Psoas muscle (tissue), 8 donors: ENCODE measurements at places on chromosomes 5 and 9. TPM values are rescaled to one million over a fixed set of nuclear protein-coding genes. Genes with fewer than 3 reads are reported as not detected.

KIF4B gene
- 0.01 TPM for polyA plus RNA-seq

DNA sequence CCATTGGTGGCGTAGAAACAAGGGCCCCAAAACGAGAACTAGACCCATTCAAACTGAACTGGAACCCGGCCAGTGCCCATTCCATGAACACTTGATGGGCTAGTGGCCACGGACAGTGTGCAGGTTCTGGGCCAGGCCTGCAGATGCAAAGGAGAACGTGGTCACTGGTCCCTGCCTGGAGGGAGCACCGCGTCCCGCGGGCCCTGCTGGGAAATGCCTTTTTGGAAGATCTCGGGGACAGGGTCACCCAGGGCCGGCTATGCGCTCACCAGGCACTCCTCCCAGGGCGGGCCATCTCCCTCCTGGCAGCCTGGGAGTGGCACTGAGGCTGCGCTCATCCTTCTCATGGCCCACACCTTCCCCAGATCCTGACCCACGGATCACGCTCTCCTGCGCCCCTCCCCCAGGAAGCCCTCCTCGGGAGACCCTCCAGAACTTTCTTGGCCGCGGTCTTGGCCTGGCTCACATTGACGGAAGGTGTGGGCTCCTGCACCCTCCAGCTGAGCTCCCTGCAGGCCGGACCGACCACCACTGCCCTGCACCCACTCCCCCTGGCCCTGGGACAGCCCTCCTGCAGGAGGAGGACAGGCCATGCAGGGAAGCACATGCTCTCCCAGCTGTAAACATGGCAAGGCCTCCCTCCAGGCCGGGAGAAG lies 2.8 kb upstream of the DIPK1B start:
- no peak for DNase-seq

DNA sequence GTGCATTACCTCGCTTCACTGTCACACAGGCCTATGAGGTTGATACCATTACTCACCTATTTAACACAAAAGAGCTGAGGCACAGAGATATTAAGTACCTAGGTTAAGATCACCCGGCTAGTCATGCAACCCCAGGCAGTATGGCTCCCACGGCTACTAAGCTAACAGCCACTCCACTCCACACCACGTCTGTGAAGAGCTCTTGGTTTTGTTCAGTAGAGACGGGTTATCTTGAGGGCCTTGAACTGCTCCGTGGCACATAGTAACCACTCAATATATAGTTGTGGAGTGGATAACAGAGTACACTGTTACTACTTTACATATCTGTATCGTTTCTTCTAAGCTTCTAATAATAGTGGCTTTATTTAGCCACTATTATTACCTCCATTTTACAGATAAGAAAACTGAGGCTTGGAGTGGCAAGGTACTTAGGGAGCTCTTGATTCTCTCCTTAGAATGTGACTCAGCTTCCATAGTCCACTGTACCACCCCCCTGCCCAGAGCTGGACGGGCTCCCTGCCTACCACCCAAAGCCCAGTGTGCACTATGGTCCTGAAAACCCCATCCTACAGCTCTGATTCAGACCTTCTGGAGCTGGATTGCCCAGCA lies 1.0 kb upstream of the CORO2A start:
- DNase-seq, result no peak

DNA sequence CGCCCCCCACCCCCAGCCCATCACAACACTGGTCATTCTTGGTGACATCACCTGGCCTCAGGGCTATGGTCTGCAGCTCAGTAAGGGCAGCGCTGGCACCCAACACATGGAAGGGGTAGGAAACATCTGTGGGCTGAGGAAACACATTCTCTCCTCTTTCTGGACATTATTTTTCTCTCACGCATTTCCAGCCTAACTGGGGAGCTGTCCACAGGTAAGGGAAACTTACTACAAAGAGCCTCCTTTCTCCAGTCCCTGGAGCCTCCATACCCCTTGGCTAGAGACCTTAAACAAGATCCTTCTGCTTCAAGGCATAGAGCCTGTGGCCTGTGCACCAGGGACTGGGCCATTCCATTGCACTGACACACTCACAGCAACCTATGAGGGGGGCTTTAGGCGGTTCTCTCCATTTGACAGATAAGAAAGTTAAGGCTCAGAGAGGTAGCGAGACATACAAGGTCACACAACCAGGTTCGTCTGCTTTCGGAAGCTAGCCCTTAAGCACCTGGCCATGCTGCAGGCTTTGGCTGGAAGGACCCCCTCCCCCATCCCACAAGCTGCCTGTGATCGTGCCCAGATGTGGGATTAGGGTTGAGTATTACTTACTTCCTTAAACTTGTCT lies 40.7 kb downstream of the CXXC5 start:
- no peak for DNase-seq
